ENCODE measurements at places on chromosomes 5 and 9. TPM values are rescaled to one million over a fixed set of nuclear protein-coding genes. Genes with fewer than 3 reads are reported as not detected.
A peak's percentile ranks its signal among the peaks of the same experiment; 100 is the strongest.

Gene C5orf34
- total RNA-seq = 2.6 TPM

DNA sequence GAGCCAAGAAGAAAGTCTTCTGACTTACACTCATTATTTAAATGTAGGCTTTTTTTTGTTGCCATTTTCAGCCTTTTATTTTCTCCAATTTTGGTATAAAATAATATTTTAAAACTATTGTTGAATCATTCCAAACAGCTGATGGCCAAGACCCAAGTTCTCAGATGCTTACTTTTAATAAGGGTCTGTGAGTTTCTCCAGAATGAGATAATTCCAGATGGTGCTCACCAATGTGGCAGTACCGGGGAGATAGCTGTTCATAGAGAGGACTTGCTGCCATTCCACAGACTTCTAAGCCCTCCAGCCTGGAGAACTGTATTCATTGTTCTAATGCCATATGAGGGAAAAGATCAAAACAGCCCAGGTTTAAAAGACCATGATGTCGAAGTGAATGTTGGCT, 5.3 kb upstream of the C1QTNF2 start:
- no peak for DNase-seq

- DNase-seq = no peak
Measured at GRCh38 chr9:36323926-36324325, 65.7 kb upstream of the GNE start.

Gene ASPN
- 7.5 TPM for total RNA-seq

GRCh38 chr5:158458086-158458485, 599.1 kb upstream of the CLINT1 start:
- DNase-seq = no peak

DNA sequence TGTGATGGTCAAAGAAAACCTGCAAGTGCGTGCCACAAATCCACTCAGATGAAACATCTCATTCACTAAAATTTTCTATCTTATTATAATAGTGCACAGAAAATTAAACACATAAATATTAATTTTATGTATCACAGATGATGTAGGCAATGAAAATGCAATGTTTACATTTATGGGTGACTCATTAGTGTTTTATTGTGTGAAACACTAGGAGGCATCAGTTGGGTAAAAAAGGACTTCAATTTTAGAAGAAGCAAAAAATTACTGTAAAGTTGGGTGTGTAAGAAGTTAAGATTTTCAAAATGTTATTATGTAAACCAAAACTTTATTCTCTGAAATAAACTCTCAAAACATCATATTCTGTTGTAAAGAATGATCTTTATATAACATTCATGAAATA, 4.0 kb downstream of the MEF2C start:
- no peak for DNase-seq

Gene HSPB3
- 1.1 TPM for total RNA-seq

DNA sequence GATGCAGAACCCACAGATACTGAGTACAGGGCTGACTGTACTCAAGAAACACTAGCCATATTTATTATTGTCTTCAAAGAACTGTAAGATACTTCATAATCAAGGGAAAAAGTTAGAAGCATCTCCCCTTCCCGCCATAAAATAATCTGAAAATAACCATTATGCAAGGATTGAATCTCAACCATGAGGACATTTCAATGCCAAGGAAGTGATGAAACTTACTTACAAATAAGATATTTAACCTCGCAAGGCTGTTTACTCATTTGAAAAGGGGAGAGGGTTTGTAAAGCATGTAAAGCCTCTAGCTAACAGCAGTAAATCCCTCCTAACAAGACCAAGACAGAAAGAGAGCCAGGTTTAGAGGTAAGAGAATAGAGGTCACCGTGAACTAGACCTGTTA, 6.3 kb downstream of the MYO10 start:
- no peak for DNase-seq

- DNase-seq = peak; percentile 64
Measured at GRCh38 chr9:89850631-89851325, 246.0 kb downstream of the GADD45G start.

GRCh38 chr9:124452841-124453585, 2.8 kb downstream of the ADGRD2 start:
- peak; percentile 42 for DNase-seq

Gene KCNV2
- not detected for total RNA-seq

- no peak for DNase-seq
Measured at GRCh38 chr5:37631939-37632338, 207.9 kb downstream of the GDNF start.

GRCh38 chr9:6827439-6828145, 69.8 kb downstream of the KDM4C start:
- DNase-seq = no peak

DNA sequence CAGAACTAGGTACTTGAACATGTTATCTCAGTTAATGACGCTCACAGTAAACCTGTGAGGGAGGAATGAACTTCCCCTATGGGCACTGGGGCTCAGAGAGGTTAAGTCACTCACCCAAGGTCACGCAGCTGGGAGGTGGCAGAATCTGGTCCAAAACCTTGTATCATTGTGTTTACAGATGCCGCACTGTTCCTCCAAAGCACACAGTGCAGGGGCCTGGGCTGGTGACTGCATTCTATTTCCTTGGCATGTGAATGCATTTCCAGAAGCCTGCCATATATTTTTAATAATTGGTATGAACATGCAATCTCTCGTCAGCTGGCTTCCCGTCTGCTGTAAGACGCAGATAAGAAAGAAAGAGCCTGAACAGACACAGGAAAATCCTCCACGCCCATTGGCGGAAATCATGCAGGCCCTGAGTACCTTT, 77.0 kb upstream of the TBC1D2 start:
- no peak for DNase-seq

Gene CD180
- total RNA-seq = 3.0 TPM

DNA sequence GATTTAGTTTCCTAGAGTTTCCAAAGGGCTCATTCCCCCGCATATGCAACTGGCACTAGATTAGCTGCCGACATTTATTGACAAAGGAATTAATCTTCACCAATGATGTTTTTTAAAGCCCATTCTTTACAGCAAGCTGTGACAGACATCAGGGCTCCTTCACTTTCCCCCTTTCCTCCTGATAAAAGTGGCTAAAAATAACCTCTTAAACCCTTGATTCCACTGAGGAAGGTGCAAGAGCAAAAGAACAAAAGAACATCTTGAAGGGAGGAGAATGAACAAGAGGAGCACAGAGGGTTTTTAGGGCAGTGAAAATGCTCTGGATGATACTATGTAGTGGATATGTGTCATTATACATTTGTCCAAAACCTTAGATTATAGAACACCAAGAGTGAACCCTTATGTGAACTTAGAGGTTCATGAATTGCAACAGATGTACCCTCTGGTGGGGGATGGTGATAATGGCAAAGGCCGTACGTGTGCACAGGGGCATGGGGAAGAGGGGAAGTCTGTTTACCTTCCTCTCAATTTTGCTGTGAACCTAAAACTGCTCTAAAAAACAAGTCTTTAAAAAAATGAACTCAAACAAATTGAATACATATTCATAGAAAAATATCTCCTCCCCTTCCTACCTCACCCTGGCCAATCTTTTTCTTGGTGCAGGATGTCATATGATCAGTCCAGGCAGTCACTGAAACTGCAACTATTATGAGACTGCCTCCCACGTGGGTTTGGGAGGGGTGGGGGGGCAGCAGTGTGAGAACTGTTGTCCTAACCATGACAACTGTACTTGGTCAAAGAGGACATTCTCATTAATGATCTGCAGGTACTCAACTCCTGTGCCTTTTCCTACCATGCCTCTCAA, 83.0 kb downstream of the MARCHF3 start:
- no peak for DNase-seq

DNA sequence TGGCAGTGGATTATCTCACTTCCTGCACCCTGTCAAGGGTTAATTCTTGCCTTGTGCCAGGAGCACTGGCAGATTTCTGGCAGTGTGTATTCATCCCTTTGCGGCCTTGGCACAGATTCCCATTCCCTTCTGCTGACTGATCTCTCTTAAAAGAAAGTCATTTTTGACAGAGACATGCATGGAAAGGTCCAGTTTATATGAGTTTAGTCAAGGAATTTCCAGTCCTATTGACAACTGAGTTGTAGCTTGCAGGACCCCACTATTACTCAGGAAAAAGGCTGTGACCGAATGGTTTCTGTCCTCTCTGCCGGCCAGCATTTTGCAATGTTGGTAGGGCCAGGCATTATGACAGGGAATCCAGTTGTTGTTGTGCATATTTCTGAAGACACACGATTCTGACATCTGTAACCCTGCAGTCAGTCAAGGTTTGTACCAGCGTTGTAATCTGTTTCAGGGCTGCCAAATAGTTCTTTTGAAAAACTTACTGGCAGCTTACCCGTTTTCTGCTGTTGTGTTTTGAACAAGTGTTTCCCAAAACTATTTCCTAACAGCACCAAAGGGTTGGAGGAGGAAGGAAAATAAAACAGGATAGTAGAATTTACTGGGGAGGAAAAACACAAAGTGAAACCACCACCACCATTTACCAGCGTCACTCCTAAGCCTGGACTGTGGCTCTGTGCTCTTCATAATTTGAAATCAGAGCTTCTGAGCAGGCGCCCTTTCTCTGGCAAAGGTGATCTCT, 243.4 kb upstream of the KLF4 start:
- no peak for DNase-seq

Gene GADD45G
- 19.8 TPM for total RNA-seq

GRCh38 chr9:129283291-129283691, 105.2 kb upstream of the IER5L start:
- peak; percentile 66 for DNase-seq

DNA sequence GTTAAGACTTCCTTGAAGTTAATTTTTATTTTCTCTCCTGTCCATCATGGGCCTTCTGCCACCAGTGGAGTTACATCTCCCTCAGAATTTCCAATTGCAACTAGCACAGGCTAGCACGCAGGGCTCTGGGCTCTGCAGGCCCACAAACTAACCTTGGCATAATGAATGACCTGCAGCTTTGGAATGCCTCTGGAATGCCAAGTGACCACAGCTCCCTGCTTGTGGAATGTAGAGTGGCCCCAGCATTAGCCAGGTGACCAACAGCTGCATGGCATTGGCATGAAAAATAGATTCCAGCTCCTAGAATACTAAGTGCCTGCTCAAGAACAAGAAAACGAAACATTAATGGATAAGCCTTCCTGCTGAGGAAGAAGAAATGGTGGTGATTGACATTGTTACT, 726.1 kb downstream of the BRINP1 start:
- DNase-seq = peak; percentile 70

DNA sequence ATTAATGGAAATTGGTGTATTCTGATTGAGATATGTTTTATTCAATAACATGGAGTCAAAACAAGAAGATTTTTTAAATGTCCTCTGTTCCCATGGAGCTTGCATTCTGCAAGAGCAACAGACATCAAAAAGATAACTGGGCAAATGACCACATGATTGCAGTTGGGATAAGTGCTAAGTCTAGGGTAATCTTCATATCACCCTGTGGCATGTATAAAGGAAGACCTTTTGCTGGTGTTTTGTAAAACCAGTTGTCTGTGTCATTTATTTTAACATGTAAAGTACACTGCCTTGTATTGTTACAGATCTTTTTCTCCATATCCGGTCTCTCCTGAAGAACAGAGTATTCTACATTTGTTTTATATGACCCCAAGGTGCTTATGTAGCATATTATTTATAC, 44.0 kb downstream of the PTCD2 start:
- no peak for DNase-seq

DNA sequence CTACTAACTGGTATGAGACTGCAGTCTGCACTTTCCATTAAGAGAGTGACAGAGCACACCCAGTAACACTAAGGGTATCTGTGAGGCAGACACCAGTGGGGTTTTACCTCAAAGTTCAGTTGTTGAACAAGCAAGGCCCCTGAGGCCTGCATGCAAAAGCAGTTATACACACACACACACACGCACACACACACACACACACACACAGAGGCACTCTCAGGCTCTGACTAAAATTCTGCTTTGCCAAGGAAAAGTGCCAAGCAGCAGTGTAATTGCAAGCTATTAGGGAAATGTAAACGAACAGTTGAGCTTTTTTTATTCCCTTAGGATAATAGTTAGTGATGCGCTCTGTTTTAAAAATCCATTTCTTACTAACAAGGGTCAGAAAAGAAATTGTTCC, 377.1 kb downstream of the SPOCK1 start:
- DNase-seq = no peak
